Stimulated activated CD4-positive, alpha-beta T cell treated with anti-CD3 and anti-CD28 coated beads, Interleukin-15, amount 100 ng/mL, for 1 hour (primary cell): ENCODE measurements at places on chromosomes 2 and 18.

GRCh38 chr18:78769502-78770105 is 210.0 kb upstream of the SALL3 start:
- no peak for DNase-seq

GRCh38 chr2:128562471-128563347 is 244.0 kb upstream of the HS6ST1 start:
- no peak for DNase-seq

GRCh38 chr2:219230059-219230540 is 494 bp downstream of the ANKZF1 start:
- DNase-seq = no peak

DNA sequence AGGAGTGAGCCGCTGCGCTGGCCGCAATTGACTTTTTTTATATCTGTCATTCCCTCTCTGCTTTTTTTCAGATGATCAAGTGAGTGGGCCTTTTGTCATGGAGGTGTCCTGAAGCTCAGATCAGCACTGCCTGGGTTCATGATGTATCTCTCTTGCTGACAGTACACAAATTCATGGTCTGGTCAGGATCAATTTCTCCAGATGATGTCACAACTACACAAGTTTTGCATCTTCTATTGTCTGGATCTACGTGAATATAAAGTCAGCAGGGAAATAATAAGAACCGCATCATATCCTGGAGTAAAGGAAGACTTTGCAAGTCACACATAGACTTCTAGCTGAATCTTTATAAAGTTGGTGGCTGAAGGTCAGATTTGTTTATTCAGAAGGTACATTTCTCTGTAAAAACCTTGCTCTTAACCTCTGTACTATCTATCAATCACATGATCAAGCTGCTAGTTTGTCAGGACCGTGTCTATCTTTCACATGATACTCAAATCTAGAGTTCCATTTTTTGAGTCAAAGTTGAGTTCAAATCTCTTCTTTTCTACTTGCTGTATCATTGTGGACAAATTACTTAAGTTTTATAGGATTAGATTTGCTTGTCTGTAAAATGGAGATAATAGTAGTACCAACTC is 13.1 kb upstream of the CD28 start:
- no peak for DNase-seq

- no peak for DNase-seq
Observed at GRCh38 chr2:85291425-85292023, 36.3 kb downstream of the TGOLN2 start.

DNA sequence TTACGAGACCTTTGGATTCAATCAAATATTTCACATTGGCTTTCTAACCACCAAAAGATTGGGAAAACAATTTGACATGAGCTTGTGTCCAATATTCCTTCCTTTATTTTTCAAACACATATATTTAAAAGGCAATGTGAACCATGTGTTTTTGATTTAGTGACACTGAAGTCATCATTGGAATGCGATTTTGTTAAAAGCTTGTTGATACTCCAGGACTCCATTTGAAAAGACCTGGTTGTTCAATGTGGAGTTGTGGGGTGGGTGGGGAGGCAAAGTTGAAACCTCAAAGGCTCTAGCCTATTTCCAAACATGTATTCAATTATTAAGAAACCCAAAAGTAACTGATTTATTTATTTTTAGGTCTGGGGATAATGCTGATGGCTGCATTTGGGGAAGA is 114.1 kb upstream of the TRIB2 start:
- DNase-seq = no peak

DNA sequence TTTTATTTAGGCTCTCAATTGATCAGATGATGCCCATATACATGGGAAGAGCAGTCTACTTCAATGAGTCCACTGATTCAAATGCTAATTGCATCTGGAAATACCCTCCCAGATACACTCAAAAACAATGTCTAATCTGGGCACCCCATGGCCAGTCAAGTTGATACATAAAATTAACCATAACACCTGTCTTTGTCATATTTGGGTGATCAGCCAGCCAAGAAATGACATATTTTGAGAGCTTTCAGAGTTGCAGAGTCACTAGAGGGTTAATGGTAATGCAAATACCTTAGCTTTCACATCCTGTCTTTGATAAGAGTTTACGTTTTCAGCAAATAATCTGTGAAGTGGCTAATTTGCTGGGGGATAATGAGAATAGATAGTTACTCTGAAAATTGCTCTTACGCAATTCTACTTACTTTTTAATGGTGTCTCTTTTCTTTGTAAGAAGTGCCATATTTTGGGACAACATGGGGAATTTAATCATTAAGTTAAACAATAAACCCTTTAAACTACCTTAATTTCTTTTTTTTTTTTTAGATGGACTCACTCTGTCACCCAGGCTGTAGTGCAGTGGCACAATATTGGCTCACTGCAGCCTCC is 49.1 kb downstream of the CCDC195 start:
- no peak for DNase-seq
